Naive B cell (primary cell): ENCODE measurements at places on chromosomes 2 and 18.

DNA sequence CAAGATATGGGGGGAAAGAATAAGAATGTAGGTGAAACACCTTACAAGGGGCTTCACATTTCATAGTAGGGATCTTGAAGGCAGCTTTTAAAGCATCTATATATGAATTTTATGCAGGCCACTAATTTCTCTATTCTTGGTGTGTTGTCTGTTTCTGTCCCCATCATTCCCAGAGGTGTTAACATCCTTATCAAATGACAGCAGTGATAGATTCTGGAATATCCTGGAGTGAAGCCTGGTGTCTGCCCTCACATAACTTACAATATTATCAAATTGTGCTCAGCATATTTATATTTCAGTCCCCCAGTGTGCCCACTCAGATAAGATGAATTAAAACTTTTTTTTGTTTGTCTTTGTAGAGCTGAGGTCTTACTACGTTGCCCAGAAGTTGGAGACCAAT, 486.2 kb downstream of the EPHA4 start:
- DNase-seq = no peak

DNA sequence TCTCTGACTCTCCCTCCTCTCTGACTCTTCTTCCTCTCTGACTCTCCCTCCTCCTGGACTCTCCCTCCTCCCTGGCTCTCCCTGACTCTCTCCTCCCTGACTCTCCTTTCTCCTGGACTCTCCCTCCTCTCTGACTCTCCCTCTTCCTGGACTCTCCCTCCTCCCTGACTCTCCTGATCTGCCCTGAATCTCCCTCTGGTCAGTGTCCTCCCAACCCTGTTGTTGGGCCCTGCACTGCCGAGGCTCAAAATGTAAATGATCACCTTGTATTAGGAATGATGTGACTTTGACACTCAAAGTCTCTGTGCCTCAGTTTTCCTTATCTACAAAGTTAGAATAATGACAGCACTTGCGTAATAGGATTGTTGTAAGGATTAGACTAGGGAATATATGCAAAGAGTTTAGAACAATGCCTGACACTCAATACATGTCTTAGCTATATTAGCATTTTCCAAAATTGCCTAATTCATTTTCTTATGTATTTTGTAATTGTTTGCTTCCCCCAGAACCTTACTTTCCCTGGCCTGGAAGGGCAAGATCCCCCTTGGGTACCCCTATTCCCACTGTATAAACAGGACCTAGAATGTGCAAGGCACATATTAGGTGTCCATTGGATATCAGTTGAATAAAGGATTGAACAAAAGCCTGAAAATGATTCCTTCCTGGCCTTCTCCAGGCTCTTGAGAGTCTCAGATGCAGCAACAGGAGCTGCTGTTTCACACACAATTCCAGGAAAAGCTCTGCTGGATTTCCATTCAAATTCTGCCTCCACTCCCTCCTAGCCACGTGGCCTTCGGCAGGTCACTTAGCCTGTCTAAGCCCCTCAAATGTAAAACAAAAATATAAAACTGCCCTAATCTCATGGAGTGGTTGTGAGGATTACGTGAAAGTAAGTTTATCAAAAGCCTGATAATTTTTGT, 170.1 kb downstream of the INHBB start:
- no peak for DNase-seq

DNA sequence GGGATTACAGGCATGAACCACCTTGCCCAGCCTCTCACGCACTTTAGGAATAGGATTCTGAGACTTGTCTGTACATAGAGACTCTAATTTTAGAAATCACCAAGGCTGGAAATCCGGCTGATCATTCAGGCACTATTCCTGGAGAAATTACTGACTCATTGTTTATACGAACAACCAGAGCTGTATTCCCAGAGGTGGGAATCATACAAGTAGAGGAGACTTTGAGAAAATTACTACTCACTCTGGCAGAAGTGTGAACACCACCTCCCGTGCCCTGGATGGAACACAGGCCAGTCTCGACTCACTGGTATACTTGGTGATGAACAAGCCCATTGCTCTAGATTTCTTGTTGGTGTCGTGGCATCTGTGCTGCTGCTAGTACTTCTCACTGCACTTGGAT, 5.8 kb upstream of the ADNP2 start:
- no peak for DNase-seq

GRCh38 chr2:2464643-2465042, 133.6 kb upstream of the MYT1L start:
- no peak for DNase-seq

- no peak for DNase-seq
Observed at GRCh38 chr2:120471166-120471565, 125.2 kb downstream of the INHBB start.

- no peak for DNase-seq
Observed at GRCh38 chr2:88248280-88248828, 78.2 kb downstream of the THNSL2 start.

DNA sequence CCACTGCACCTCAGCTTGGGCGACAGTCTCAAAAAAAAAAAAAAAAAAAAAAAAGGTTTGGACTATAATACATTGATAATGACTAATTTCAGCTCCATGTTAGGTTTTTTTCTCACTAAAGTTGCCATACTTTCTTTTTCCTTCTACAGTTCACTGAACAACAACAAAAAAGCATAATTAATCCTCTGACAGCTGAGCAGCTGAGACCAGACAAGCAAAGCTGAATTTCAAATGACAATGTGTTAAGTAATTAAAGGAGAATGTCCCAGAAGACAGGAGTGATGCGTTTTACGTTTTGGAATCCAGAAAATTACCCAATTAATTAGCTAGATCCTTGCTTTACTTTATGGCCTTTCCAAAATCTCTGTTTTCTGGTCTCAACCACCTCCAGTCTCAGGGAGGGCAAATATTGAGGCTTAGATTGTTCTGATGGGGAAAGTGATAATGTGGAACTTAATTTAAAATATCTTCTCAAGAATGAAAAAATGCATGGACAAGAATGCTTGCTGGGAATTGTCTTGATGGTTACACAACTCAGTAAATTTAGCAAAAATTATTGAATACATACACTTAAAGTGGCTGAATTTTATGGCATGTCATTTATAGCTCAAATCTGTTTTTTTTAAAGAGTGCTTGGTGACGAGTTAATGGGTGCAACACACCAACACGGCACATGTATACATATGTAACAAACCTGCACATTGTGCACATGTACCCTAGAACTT, 17.4 kb upstream of the RMDN2 start:
- DNase-seq = no peak

DNA sequence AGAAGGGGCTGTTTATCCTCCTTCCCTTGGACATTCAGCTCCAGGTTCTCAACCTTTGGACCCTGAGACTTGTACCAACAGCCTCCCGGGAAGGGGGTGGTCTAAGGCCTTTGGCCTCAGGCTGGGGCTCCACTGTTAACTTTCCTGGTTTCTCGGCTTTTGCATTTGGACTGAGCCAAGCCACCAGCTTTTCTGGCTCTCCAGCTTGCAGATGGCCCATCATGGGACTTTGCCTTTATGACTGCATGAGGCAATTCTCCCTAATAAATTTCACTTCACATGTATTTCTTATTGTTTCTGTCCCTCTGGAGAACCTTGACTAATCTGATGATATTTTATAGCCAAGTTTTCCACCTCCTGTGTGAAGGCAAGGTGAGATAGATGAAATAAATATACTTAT, 180.8 kb downstream of the PPP1R1C start:
- no peak for DNase-seq

DNA sequence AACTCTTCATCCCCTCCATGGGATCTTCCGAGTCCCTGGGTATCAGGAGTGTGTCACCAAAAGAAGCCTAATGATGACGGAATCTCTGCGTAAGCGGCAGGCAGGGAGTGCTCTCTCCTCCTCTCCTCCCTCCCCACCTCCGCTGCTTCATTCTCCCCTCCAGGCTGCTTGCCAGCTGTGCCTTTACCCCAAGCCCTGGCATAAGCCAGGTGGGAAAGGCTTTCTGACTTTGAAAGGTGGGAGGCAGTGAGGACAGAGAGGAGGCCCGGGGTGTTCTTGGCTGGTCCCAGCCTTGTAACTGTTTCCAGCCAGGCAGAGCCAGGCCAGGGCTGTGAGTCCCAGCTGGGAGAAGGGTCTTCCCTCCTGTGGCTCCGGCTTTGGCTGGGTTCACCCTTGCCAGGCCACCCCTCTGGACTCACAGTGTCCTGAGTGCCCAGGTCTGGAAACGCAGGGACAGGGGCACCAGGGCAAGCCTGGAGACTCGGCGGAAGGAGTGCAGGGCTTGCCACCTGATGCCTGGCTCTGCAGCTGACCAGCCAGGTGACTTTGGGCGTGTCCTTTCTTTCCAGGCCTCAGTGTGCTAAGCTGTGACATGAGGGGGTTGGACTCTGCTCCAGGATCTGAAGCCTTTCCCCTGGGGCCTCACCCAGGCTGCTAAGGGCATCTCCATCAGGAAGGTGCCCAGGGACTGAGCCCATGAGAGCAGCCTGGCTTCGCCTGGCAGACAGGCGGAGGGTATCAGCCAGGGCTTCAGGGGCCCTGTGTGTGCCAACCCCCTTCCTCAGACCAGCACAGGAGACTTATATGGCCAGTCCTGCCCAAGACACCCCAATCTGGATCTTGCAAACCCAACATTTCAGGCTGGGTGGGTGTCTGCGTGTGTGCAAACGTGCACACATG, 32.7 kb upstream of the HPCAL1 start:
- DNase-seq = no peak

DNA sequence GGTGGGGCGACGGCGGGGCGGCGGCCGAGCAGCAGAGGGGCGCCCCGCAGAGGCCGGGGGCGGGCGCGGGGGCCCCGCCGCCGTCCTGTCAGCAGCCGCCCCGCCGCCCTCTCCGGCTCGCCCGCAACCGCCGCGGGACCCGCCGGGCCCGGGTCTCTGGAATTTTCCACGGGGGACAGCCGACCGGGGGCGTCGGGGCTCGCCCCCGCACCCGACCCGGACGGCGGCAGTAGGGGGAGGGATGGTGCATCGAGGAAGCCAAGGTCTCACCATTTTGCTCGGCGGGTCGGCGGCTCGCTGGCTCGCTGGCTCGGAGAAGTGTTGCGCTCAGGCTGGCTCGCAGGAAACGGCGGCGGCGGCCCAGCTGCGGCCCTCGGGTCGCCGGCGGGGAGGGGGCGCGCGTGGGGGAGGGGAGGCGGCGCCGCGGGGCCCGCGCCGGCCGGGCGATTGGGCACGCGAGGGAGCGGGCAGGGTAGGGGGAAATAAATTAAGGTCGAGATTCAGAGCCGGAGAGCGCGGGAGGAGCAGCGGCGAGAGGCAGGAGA, 405 bp downstream of the PPP3R1 start:
- peak; percentile 51 for DNase-seq

- DNase-seq = no peak
Observed at GRCh38 chr2:113167115-113167932, 6.4 kb upstream of the PSD4 start.

- DNase-seq = no peak
Observed at GRCh38 chr2:175187378-175187777, 5.9 kb upstream of the ATP5MC3 start.

DNA sequence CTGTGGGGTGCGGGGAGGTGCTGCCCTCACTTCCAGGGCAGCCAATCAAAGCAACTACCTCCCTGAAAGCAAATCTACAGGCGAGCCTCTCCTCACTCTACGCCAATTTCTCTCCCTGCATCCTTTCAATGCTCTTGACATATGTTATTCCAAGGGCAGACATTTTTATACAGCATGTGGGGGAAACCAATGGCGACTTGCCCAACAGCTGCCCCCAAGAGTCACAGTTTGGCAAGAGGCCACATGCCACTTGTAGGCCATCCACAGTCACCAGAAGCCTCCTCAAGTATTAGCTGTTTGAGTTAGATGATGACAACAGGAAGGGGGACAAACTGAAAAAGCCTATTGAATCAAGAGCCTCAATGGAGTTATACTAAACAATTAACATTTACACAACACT, 114.6 kb downstream of the MYO5B start:
- no peak for DNase-seq

GRCh38 chr2:168189835-168190569, 57.4 kb downstream of the STK39 start:
- DNase-seq = no peak

DNA sequence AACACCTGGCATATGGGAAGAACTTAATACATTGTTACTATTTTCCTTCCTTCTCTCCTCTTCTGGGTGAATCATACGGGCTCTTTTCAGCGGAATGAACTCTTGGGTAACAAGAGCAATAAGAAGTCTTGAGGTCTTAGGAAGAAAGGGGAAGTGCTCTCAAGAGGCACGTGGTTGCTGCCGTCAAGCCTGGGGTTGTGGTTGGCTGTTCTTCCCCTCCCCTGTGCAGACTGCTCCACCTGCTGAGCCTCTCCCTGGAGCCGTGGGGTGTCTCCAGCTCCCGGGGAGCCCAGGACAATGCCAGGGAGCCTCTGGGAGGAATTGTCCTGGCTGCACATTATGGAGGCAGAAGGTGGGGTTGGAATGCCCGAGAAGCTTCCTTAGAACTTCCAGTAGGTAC, 19.4 kb downstream of the TOGARAM2 start:
- DNase-seq = peak; percentile 66

- no peak for DNase-seq
Observed at GRCh38 chr18:54726143-54726542, 102.1 kb upstream of the RAB27B start.

DNA sequence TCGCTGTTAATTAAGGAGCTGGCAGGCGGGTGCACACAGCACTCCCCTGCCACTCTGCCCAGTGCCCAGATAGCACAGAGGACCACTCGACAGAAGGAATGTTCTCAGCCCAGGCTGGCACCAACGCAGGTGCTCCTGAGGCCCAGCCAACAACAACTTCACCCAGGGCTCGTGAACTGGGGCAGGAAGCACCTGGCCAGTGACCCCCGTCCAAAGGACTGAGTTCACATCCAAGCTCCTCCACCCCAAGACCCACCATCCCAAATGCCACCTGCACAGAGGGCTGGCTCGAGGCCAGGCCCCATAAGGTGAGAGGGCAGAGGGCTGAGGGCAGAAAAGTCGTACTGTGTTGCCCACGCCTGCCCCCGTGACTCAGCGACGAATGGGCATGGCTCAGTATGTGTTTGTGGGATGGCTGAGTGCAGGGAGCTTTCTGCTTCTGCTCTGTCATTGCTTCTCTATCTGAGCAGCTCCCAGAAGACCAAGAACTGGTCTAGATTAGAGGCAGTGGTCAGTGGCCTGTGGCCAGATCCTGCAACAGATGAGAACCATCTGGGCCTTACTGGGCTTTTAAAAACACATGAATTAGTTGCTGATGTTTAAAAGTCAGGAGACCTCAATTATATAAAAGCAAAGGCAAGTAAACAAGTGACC, 68.4 kb downstream of the POLR1A start:
- DNase-seq = peak; percentile 31
